Epithelial cell of proximal tubule (primary cell): ENCODE measurements at places on chromosomes 2 and 18. TPM values are rescaled to one million over a fixed set of nuclear protein-coding genes. Genes with fewer than 3 reads are reported as not detected.

GPBAR1 gene
- total RNA-seq, result 1.0 and 2.3 TPM in 2 replicates

TGFA gene
- 40.1 and 89.1 TPM in 2 replicates for total RNA-seq

WNT10A gene
- total RNA-seq, result 1.2 and 2.2 TPM in 2 replicates

FEV gene
- total RNA-seq, result not detected in 2 replicates

GALM gene
- 7.2 and 8.3 TPM in 2 replicates for total RNA-seq

SRD5A2 gene
- total RNA-seq, result under 0.01 TPM in 1 of 2 replicates, not detected in the other

PTCD3 gene
- 47.8 and 53.2 TPM in 2 replicates for total RNA-seq

CCDC121 gene
- total RNA-seq, result 0.12 and 2.5 TPM in 2 replicates

SPATA3 gene
- not detected in 2 replicates for total RNA-seq

RNF25 gene
- total RNA-seq, result 23.1 and 32.6 TPM in 2 replicates

TANC1 gene
- total RNA-seq, result 11.9 and 14.3 TPM in 2 replicates

GALR1 gene
- total RNA-seq, result not detected in 2 replicates

UGT1A10 gene
- not detected in 2 replicates for total RNA-seq

NEURL3 gene
- 1.0 and 8.6 TPM in 2 replicates for total RNA-seq

PRSS56 gene
- total RNA-seq, result not detected in 2 replicates

ABCG5 gene
- total RNA-seq, result not detected in 2 replicates

CYP1B1 gene
- total RNA-seq, result 5.4 and 17.5 TPM in 2 replicates

AQP12B gene
- not detected in 2 replicates for total RNA-seq

SERPINB4 gene
- total RNA-seq, result not detected in 2 replicates

INPP5D gene
- 0.80 and 1.8 TPM in 2 replicates for total RNA-seq

CDH2 gene
- 74.5 and 78.2 TPM in 2 replicates for total RNA-seq

PLCL1 gene
- total RNA-seq, result under 0.01 TPM in 1 of 2 replicates, not detected in the other

RASGRP3 gene
- total RNA-seq, result 0.36 and 1.1 TPM in 2 replicates

EMILIN2 gene
- total RNA-seq, result 13.2 and 19.8 TPM in 2 replicates

IMPA2 gene
- 59.0 and 89.9 TPM in 2 replicates for total RNA-seq

FIGN gene
- total RNA-seq, result 3.2 and 7.7 TPM in 2 replicates

RPRM gene
- not detected in 2 replicates for total RNA-seq

PLB1 gene
- total RNA-seq, result 1.2 and 2.1 TPM in 2 replicates

CCL20 gene
- 1.0 and 1.2 TPM in 2 replicates for total RNA-seq

ALMS1 gene
- 11.8 and 16.3 TPM in 2 replicates for total RNA-seq

ACKR3 gene
- not detected in 2 replicates for total RNA-seq

TWIST2 gene
- total RNA-seq, result 0.46 and 1.8 TPM in 2 replicates

SLC9A4 gene
- 0.36 and 0.40 TPM in 2 replicates for total RNA-seq

SLC5A7 gene
- total RNA-seq, result not detected in 2 replicates

LRRC30 gene
- not detected in 2 replicates for total RNA-seq

RGPD3 gene
- 0.29 and 0.46 TPM in 2 replicates for total RNA-seq

CDH19 gene
- not detected in 2 replicates for total RNA-seq

MARCHF4 gene
- 4.2 and 6.9 TPM in 2 replicates for total RNA-seq

GRHL1 gene
- total RNA-seq, result 3.9 and 6.8 TPM in 2 replicates

IL1RL1 gene
- total RNA-seq, result 0.58 and 4.7 TPM in 2 replicates

GAD1 gene
- 0.36 and 5.6 TPM in 2 replicates for total RNA-seq

EPB41L3 gene
- 51.1 and 79.6 TPM in 2 replicates for total RNA-seq

IL1RN gene
- total RNA-seq, result 0.29 and 1.1 TPM in 2 replicates

HOXD4 gene
- total RNA-seq, result 26.0 and 28.0 TPM in 2 replicates

CIB4 gene
- total RNA-seq, result not detected in 2 replicates

SLC1A4 gene
- 15.4 and 19.8 TPM in 2 replicates for total RNA-seq

NOSTRIN gene
- total RNA-seq, result 0.36 and 3.1 TPM in 2 replicates

ACVR2A gene
- 3.0 and 6.5 TPM in 2 replicates for total RNA-seq

CHRNA1 gene
- total RNA-seq, result not detected in 2 replicates

STK36 gene
- 9.7 and 16.0 TPM in 2 replicates for total RNA-seq

DUSP19 gene
- 0.17 and 0.51 TPM in 2 replicates for total RNA-seq

HRH4 gene
- 0.12 TPM in 1 of 2 replicates, not detected in the other for total RNA-seq

DSC2 gene
- total RNA-seq, result 12.2 and 19.6 TPM in 2 replicates

VIL1 gene
- not detected in 2 replicates for total RNA-seq

ARHGEF4 gene
- 2.1 and 3.2 TPM in 2 replicates for total RNA-seq

LCT gene
- total RNA-seq, result not detected in 2 replicates

IL1B gene
- total RNA-seq, result 0.65 TPM in 1 of 2 replicates, not detected in the other

PSMA8 gene
- not detected in 2 replicates for total RNA-seq
